Upper lobe of left lung (tissue), 6 donors: ENCODE measurements at places on chromosomes 12 and 14.

- no peak for DNase-seq
These were observed 7.5 kb upstream of the CCDC177 start for GRCh38 chr14:69582212-69582611.

DNA sequence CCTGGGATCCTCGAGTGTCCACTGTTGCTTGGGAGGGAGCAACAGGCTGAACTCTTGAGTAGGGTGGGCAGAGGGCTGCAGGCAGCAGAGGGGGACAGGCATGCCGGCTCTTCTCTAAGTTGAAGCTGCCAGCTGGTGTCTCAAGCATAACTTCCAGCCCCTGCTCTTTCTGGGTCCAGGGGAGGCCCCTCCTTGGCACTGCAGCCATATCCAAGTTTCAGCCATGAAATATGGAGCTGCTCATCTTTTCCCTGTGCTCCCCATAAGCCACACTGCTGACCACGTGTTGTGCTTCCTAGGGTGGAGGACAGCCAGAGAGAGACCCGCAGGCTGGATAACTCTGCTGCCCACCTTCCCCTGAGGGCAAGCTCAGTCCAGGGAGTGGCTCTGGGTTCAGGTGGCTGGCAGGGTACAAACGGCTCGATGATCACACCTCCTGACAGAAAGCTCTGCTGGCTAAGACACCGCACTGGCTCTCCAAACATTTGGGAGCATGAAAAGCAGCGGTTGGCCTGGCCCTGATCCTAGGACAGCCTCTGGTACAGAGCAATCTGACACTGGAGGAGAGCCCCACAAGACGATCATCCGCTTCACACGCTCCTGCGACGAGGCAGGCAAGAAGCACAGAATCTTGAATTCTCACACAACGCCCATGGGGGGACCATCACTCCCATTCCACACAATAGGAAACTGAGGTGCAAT lies 79.6 kb downstream of the PITPNM2 start:
- no peak for DNase-seq

GRCh38 chr12:79776111-79776510 lies 85.3 kb upstream of the PAWR start:
- no peak for DNase-seq

DNA sequence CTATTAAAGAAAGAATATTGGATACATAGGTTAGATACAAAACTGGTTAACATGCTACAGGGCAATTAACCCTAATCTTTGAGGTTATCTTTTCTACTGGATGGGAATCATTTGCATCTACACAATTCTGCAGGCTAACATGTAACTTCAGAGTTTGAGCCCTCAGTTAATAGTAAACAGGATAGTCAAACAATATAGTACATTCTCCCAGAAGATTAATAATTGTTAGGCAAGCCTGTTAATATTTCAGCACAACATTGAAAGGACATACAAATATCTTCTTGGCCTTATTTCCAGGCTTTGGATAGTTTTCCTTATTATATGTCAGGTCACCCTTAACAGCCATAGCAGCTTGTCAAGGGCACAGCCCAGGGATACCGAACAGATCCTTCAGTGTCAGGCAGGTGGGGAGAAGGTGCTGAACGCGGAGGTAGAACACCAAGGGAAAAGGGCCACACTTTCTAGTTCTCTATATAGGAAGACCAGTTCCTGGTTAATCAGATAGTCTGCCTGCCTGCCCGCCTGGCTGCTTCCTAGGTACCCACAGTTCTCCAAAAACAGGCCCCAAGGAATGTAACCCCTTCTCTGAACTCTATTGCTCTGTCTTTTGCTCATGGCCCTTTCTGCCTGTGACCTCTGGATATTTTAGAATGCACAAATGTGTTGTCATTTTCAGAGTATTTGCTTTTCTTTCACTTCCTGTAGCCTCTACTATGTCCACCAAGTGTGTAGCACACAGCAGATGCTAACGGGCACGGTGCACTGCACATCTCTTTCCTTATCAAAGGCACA lies 256.0 kb downstream of the PCNX1 start:
- DNase-seq = no peak

GRCh38 chr12:77352946-77353345 lies 287.6 kb upstream of the E2F7 start:
- DNase-seq = no peak

- DNase-seq = no peak
These were observed 465.2 kb downstream of the PCNX1 start for GRCh38 chr14:71372411-71372838.

- no peak for DNase-seq
These were observed 109.0 kb downstream of the APAF1 start for GRCh38 chr12:98754095-98754494.

GRCh38 chr12:103748002-103748401 lies 93.0 kb downstream of the NT5DC3 start:
- no peak for DNase-seq

GRCh38 chr14:104735830-104736642 lies 12.0 kb downstream of the ADSS1 start:
- DNase-seq = peak; percentile 87

DNA sequence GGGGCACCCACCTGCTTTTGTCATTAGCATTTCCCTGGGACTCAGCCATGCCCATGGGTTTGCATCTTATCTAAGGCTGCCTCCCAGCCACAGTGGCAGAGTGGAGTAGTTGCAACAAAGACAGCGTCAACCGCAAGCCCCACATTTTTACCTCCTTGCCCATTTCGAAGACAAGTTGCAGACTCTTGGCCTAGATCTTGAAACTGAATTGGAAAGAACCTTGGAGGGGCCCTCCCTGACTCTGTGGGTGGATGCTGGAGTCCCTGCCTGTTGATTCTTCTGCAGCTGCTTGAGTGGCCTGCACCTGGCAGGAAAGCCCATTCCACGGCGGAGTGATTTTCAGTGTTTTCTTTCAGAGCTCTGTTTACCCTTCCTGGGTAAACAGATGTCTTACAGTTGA lies 309.0 kb downstream of the VRK1 start:
- DNase-seq = no peak

GRCh38 chr12:12899530-12900380 lies 8.4 kb downstream of the GPRC5A start:
- DNase-seq = no peak
